ENCODE measurements at places on chromosomes 12 and 14.

DNA sequence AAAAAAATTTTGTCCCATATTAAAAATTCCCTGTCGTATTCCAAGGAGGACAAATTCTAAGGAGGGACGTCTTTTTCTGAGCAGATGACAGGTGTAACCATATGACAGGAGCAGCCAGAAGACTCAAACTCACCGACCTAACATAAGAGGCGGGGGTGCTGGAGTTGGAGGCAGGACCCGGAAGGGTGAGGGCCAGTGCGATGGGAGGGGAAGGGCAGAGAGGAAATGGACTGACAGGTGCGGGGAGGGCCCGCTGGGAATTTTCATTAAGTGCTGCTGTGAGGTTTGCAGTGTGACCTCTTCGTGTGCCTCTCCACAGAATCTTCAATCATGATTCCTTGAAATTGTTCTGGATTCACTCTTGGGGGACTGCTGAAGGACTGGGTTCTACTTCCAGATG is 189.4 kb downstream of the NTF3 start:
- no peak for DNase-seq

DNA sequence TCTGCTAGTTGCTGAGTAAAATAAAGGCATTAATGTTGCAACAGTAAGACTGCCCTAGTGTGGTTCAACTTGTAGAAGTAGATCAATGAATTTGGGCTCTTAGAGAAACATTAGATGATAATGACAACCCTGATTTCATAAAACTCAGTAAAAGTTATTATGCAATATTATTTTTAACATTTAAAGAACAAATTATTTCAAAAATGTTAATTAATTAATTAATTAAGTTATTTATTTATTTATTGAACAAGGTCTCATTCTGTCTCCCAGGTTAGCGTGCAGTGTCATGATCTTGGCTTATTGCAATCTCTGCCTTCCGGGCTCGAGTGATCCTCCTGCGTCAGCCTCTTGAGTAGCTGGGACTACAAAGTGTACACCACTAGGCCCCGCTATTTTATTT is 1016.4 kb downstream of the VRK1 start:
- no peak for DNase-seq

DNA sequence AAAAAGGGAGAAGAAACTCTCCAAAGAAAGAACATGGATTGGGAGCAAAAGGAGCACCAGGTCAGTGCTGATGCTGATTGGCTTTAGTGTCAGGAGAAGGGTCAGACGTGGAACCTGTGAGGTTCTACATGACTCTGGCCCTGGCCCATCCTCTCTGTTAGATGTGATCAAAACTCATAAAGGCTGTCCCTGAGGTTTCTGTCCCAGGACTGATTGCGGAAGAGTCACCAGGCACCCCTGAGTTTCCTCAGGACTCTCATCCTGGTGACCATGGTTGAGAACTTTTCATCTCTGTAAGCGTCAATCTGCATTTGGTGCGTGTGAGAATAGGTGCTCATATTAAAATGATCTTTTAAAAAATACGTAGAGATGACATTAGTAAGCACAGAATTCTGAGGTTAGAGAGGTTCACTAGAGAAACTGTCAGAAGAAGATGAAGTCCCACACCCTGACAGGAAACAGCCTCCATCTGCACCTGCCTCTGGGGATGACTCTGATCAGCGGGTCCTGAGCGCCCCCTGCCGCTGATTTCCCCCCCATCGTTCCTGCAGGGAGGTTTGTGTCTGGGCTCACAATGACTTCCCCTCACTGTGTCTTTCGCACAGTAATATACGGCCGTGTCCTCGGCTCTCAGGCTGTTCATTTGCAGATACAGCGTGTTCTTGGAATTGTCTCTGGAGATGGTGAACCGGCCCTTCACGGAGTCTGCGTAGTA is 741.8 kb downstream of the TMEM121 start:
- no peak for DNase-seq

GRCh38 chr12:64840119-64840518 is 15.7 kb downstream of the TBC1D30 start:
- no peak for DNase-seq

DNA sequence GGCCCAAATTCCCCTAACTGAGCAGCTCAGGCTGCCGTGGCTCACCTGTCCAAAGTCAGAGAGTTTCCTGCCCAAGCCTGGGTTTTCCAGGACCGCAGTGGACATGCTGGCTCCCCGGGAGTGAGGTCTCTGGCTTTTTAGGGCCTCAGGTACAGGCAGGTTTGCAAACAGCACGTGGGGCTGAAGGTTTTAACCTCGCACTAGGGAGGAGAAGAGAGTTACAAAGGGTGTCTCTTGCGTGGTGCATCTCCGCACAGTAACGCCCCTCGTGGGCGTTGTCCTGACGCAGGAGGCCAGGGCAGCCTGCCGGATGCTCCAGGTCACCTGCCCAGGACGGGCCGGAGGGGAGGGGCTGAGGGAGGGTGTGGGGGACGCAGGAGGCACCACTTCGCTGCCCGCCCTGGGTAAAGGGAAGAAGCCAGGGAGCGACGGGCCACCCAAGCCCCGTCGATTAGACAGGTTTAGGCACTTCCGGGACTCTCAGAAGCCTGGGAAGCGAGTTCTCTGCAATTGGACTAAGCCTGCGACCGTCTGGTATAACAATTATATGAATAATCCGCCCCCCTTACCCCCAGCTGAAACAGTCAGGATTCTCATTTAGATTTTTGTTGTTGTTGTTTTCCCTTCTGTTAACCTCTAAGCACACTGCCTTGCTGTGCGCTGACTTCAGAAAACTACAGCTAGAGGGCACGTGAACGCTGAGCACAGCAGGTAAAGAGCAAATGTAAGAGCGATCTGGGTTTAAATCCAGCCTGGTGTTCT is at the start of gene PAH:
Gene PAH (minus strand): TSS at position 219 of the 762 bp plus-strand sequence. CDS start 114 bp downstream, at position 105.
- no peak for DNase-seq

DNA sequence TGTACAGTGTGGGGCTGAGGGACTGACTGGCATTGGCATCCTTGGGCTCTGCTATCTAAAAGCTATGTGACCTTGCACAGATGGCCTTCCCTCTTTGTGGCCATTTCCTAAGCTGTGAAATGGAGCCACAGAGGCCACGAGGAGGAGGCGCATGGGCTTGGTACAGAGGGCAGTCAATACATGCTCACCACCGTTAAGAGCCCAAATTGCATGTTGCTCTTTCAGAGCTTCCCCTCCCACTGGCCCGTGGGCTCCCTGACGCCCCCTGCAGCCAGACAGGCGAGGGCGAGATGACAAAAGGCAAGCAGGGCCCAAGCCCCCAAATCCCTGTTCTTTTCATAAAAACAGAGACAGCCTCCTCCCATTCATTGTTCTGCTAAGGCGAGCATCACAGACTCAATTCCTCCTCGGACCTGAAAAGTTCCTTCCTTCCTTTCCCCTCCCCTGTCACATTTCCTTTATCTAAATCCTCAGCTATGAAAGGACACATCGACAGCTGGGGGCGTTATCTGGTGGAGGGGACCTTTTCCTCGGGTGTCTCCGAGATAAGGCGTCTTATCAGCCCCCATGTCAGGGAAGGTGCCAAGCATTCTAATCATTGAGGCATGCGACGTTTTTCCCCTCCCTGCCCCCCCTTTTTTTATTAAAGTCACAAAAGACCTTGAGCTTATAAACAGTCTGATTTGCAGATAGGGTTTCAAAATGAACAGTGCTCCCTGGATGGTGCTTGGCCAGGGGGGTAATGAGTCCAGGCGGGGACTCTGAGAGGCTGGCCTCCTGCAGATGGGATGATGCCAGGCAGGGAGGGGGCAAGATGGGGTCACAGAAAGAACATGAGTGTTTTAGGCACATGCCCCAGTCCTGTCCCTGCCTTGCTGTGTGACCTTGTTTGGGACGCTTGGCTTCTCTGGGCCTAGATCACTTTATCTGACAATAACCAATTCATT is 26.4 kb downstream of the FAM222A start:
- DNase-seq, result no peak

- DNase-seq, result no peak
Observed at GRCh38 chr12:28569698-28570411, 379.6 kb downstream of the CCDC91 start.

DNA sequence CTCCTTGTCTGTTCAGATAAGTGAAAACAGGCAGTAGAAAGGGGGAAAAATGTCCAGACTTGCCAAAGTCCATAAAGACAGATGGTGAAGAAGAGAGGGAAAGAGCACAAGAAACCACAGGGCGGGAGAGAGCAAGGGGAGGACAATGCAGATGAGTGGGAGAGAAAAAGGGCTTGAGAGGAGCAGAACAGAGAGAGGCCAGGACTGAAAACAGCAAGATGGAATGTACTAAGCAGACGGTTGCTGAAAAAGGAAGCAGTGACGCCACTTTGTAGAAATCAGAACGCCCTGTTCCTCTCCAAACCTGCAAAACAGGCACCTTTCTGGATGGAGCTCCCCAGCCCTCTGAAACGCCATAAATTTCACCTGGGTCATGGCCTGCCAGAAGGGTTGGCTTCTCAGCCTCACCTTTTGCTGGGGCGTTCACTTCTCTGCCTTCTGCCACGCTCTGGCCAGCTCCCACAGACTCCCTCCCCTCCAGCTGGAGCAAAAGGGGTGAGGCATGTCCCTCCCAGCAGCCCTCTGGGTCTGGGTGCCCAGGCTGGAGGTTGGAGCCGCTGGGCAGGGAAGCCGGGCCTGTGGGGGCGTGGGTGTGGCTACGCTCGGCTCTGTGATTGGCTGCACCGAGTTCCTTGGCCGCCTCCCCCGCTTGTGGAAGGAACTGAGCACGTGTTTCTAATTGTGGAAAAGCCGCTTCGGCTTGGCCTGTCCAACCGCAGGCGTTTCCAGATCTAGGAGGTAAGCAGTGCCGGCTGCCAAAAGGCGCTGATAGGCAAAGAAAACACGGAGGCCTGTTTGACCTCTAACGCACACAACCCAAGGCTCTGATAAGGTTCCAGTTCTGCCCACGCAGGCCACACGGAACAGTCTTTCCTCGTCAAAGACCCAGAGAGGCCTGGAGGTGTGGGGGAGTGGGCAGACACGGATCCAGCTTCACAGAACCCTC is 29.3 kb downstream of the SLC7A8 start:
- no peak for DNase-seq
